Left ventricle myocardium inferior (tissue), 1 donor: ENCODE measurements at places on chromosomes 3 and 15. TPM values are rescaled to one million over a fixed set of nuclear protein-coding genes. Genes with fewer than 3 reads are reported as not detected.

Gene A4GNT
- total RNA-seq = not detected

Gene ARHGAP11A
- total RNA-seq = 2.5 TPM

Gene SCN11A
- 0.05 TPM for total RNA-seq

Gene GRK7
- not detected for total RNA-seq

Gene CCDC39
- not detected for total RNA-seq

Gene FBXW12
- not detected for total RNA-seq

Gene MYEF2
- 11.9 TPM for total RNA-seq

Gene POTEB
- total RNA-seq = not detected

Gene TICRR
- total RNA-seq = 0.08 TPM
